ENCODE measurements at places on chromosomes 1 and 21.

DNA sequence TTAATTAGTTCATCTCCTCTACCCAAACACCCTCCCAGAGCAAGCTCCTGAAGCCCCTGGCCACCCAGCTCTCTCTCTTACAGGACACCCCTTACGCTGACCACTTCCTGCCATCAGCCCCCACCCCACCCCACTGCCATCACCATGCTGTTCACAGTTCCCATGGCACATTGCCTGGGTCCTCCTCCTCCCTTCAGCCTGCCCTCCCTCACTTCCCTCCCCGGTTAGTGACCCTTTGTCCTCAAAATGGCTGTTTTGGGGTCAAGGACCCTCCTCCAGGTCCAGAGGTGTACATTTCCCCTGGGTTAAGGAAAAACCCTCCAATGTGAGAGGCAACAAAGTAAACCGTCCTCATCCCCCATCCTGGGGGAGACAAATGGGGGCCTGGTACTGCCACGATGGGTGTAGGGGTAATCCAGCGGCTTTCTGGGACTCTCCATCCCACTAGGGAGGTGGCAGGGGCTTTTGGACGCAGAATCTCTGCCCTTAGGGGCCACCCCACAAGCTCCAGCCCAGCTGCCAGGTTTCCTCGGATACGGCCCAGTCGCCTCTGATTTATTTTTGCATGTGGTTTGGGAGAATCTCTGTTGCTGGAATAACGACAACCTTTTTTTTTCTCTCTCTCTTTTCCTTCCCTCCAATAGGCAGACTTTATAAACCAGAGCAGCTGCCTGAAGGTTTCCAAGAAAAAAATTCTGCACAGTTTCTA, 8.5 kb downstream of the CAMK2N1 start:
- DNase-seq, result no peak

GRCh38 chr1:193270996-193271395, 84.6 kb upstream of the B3GALT2 start:
- DNase-seq, result no peak

DNA sequence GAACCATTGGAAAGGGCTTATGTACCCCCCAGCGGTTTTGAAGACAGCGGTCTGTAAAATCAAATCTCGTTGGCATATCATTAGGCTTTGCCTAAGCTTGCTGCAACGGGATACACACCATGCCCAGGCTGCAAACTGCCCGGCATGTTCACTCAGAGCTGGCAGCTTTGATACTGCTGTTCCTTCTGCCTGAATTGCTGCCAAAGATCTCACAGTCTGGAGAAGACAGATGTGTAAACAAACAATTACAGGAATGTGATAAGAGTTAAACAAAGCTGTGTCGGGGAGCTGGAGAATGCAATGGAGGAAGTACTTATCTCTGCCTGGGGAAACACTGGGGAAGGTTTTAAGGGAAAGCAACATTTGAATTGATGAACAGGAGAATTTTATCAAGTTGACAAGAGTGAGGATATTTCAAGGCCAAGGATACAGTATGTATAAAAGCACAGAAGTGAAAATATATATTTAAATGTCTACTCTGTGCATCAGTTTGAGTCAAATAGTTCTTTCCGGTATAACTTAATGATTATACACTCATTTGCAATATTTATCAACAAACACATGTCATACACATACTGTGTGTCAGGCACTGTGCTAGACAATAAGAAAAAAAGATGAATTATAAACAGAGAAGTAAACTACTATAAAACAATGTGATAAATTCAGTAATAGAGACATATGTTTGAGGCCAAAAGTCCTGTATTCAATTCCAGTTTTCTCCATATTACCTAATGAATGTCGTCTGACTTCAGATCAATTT, 29.9 kb downstream of the CHML start:
- DNase-seq, result no peak

GRCh38 chr1:193589597-193590040, 403.2 kb upstream of the B3GALT2 start:
- no peak for DNase-seq

GRCh38 chr1:12186679-12186985, 19.8 kb downstream of the TNFRSF1B start:
- DNase-seq, result no peak

GRCh38 chr1:205373022-205373797, 16.5 kb upstream of the KLHDC8A start:
- no peak for DNase-seq

DNA sequence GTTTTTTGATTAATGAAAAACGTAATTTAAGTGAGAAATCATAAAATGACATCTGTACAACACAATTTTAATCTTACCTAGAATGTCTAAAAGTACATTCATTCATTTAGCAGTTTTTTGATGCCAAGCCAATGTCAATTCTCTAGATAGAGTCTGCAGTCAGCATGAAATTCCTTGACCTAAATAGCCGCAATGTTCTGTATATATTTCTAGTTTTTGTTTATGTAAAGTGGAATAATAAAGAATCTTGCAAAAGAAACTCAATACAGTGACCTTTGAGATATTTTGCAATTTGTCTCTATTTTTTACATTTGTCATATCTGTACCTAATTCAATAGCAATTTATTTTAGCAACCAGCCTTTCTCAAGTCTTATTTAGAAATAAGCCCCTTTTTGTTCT, 176.0 kb downstream of the ATP6V1G3 start:
- DNase-seq, result no peak

DNA sequence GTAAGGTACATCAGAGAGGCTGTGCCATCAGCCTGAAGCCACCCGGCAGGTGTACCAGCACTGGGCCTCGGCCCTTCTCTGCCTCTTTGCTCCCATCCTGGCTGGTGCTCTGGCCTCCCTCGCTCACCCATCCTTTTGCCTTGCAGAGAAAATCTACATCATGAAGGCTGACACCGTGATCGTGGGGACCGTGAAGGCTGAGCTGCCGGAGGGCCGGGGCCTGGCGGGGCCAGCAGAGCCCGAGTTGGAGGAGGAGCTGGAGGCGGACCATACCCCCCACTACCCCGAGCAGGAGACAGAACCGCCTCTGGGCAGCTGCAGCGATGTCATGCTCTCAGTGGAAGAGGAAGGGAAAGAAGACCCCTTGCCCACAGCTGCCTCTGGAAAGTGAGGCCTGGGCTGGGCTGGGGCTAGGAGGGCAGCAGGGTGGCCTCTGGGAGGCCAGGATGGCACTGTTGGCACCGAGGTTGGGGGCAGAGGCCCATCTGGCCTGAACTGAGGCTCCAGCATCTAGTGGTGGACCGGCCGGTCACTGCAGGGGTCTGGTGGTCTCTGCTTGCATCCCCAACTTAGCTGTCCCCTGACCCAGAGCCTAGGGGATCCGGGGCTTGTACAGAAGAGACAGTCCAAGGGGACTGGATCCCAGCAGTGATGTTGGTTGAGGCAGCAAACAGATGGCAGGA, 24.5 kb upstream of the TNFRSF1B start:
- peak; percentile 70 for DNase-seq

- no peak for DNase-seq
Observed at GRCh38 chr21:44750675-44751025, 39.3 kb upstream of the TSPEAR start.

- DNase-seq, result no peak
Observed at GRCh38 chr21:42827588-42827987, 51.8 kb downstream of the WDR4 start.

- no peak for DNase-seq
Observed at GRCh38 chr1:224189561-224189960, 6.5 kb downstream of the DEGS1 start.

DNA sequence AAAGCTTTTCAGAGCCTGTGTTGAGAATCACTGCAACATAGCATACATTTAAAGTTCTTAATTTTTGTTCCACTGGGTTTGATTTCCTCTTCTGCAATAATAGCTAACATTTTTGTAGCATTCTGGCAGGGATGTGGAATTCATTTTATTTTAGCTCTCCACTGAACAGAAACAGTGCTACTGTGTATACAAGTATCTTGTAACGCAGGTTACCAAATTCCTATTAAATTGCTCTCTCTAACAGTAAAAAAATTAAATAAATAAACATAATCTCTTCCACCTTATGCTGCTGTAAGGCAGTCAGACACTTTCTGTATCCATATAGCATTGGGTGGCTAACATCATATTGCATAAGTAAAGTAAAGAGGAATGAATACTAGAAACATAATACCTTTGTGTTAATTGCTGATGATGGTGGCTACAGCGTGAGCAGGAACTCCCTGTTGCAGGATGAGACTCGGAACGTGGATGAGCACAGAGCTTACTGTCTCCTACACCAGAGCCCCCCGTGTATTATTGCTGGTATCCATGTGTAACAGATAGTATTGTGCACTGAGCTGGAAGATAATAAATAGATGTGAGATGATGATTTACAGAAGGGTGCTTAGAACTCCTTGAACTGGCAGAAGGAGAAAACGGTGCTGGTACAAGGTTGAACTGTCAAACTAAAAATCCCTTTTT, 276.9 kb upstream of the SNX7 start:
- DNase-seq, result no peak

- DNase-seq, result no peak
Observed at GRCh38 chr1:45032837-45033236, 20.8 kb downstream of the UROD start.

GRCh38 chr1:53508991-53509666, 49.9 kb downstream of the DMRTB1 start:
- no peak for DNase-seq

GRCh38 chr1:162573136-162573535, 11.6 kb downstream of the UAP1 start:
- DNase-seq, result no peak

DNA sequence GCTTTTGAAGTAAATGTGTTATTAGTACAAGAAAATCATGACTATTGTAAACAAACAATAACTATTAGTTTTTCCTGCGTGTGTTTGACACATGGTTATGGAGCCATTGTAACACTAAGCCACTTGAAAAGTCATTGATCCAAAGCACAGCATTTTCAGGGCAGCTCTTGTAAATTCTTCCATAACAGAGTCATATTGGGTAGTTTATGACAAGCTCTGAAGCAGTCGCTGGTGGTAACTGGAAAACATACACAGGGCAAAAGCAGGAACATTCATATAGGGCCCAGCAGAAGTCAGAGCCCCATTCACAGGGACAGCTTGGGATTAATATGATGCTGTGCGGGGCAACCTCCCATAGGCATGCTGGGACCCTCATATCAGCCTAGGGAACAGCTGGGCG, 483.2 kb upstream of the PTBP2 start:
- no peak for DNase-seq

DNA sequence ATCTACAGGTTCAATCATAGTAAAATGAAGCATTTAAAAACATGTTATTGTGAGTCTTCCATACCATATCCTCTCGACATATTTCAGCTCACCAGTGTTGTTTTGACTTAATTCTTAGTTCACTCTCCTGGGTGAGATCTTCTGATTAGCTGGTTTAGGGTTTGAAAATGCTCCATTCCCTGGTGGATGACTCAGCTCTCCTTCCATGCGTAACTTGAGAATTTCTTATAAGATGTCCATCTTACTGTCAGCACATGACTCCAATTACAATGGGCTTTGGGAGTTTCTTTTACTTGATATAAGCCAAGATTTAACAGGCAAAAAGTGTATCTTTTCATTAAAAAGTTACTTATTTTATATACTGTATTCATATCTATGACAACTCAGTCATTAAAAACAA, 476.5 kb downstream of the BRINP3 start:
- no peak for DNase-seq

- no peak for DNase-seq
Observed at GRCh38 chr1:50986653-50987052, 16.6 kb downstream of the CDKN2C start.

DNA sequence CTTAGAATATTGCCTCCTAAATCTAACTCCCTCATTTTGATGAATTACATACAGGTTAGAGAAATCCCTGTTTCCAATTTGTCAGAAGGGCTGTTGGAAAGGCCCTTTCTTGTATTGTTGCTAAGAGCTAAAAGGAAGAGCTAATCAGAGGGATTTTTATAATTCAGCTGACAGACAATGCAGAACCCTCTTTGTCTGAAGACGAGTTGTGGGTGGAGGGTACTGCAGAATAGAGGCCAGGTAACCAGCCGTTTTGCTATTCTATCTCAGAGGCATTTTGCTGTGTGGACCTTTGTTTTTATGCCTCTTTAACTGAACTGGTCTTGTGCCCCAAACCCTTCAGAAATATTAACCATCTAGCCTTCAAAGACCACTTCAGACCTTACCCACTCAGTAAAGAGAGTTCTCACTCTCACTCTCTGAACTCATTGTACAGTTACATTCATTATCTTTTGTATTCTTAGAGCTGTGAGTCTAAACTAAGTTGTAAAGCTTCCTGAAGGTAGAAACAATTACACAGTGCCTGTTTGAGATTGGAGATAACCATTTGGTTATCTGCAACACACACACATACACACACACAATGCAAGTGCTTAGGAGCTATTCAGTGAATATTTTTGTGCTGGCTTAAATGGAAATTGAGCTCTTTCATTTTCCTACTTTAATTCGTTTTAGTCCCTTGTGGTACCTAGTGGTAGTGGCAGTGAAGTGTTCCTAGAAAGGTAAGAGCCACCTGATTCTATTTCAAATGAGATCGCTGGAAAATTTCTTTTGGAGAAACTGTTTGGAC, 19.7 kb downstream of the KPNA6 start:
- no peak for DNase-seq

GRCh38 chr1:185539277-185539943, 194.8 kb upstream of the HMCN1 start:
- DNase-seq, result no peak

GRCh38 chr1:4733446-4734177, 79.2 kb downstream of the AJAP1 start:
- DNase-seq, result no peak

- DNase-seq, result no peak
Observed at GRCh38 chr1:5833911-5834310, 158.3 kb downstream of the NPHP4 start.

- DNase-seq, result no peak
Observed at GRCh38 chr1:182724215-182724614, 39.8 kb upstream of the RGS8 start.

DNA sequence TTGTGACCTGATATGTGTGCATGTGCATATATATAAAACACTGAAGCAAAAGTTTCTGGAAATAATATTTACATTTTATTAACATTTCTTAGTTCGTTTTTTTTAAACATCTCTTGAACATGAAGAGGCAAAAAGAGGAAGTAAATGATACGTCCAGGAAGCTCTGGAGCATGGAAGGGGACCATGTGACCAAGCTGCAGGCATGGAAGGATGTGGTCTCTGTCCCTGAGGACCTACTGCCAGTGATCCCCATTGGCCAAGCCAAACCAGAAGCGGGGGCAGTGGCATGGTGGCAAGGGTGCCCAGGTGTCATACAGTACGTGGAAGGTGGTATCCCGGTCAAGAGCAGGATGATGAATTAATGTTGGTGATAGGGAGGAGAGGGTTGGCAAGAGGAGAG, 268.3 kb upstream of the PROX1 start:
- DNase-seq, result no peak

- no peak for DNase-seq
Observed at GRCh38 chr21:46253610-46254124, 25.1 kb upstream of the LSS start.

DNA sequence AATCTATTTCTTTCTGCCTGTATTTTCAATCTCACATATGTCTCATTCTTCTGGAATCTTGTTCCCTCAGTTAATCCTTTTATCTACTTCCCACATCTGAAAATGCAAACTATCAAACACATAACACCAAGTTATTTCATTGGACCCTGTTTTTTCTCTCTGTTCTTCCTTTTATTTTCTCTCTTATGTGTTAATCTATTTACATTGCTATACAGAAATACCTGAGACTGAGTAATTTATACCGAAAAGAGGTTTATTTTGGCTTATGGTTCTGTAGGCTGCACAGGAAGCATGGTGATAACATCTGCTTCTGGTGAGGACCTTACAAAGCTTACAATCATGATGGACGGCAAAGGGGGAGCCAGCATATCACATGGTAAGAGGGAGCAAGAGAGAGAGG, 247.6 kb downstream of the TGFB2 start:
- no peak for DNase-seq
